ENCODE measurements at places on chromosomes 11 and 22.

DNA sequence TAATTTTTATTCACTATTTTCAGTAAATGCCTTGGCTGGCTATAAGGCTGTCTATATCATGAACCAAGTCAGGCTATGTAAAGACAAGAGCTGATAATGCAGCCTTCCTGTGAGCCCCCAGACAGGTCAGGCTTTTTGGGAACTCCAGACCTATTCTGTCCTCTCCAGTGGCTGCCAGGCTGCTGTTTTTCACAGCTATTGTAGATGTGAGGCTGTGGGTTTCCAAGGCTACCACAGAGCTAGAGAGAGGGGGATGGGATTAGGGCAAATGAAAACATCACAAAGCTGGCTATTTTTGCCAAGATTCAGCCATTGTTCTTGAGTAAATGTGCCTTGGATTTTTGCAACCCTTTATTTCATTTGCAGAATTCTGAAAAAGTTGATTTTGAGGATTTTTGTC, 55.7 kb upstream of the SORL1-AS1 start:
- no peak for DNase-seq

DNA sequence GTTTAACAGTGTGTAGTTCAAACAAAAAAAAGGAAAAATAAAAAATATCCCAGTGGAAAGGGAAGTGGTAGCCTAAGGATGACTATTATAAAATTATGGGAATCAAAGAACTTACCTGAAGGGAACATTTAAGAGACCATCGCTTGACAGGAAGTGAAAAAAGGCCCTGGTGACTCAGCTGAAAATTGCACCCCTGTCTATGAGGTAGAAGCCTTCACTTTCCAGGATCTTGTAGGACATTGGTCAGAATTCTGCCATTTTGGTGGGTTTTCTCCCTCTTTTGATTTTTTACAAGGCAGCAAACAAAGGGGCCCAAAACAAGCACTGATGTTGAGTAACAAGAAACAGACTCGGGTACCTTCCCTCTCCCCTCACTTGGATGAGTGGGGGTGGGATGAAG, 15.6 kb downstream of the DDX17 start:
- no peak for DNase-seq

- no peak for DNase-seq
These were observed 49.2 kb downstream of the PAK1 start for GRCh38 chr11:77424644-77425043.

GRCh38 chr11:117932426-117932825, 3.2 kb upstream of the TMPRSS13 start:
- no peak for DNase-seq

GRCh38 chr11:126518071-126518971, 162.8 kb downstream of the ST3GAL4 start:
- no peak for DNase-seq

DNA sequence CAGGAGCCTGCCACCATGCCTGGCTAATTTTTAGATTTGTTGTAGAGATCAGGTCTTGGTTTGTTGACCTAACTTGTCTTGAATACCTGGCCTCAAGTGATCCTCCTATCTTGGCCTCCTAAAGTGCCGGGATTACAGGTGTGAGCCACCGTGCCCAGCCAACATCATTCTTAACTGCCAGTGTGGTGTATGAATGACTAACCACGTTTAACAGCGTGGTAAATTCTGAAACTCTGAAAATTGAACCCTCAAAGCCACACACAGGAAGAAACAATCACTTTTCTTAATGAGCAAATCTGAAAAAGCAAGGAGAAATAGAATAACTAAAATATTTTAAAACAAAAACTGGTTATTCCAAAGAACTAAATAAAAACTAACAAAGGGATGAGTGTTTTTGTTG, 7.4 kb downstream of the TMEM9B start:
- DNase-seq, result no peak

DNA sequence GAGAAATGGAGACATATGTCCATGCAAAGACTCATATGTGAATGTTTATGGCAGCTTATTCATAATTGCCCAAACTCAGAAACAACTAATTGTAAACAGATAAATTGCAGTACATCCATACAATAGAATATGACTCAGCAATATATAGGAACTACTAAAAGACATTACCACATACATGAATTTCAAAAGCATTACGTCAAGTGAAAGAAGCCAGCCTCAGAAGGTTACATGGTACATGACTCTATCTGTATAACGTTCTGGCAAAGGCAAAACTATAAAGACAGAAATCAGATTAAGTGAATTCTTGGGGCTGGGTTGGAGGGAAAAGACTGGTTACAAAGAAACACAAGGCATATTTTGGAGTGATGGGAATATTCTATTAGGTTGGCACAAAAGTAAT, 7.2 kb downstream of the KCTD21 start:
- DNase-seq, result no peak

All from NCI-H187 (cell line).